ENCODE measurements at places on chromosomes 11 and 22.
A peak's percentile ranks its signal among the peaks of the same experiment; 100 is the strongest.

DNA sequence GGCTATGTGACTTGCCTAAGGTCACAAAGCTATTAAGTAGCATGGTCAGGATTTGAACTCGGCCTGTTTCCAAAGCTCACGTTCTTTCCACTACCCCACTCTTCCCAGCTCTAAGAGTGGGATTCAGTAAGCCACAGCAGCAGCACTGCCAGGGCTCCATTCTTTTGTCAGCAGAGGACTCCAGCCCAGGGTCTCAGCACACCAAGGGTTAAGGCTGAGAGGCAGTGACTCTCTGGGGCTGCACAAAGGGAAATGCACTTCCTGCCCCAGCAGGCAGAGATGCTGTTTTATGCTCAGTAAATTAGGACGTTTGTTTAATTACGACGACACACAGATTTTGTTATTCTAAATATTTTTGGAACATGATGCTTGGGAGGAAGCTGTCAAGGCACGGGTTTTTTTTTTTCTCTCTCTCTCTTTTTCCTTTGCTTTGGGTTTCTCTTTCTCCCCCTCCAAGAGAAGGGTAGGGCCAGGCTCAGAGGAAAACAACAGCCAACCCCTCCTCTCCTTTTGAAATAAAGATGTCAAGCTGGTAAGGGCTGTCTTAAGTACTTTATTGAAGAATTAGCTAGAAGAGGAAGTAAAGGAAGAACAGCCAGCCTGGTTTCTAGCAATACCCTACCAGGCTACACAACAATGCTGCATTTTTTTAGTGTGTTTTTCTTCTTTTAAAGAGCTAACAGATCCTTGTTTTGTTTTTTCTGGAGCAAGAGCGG, 2.8 kb downstream of the MYH9 start:
- no peak for DNase-seq

DNA sequence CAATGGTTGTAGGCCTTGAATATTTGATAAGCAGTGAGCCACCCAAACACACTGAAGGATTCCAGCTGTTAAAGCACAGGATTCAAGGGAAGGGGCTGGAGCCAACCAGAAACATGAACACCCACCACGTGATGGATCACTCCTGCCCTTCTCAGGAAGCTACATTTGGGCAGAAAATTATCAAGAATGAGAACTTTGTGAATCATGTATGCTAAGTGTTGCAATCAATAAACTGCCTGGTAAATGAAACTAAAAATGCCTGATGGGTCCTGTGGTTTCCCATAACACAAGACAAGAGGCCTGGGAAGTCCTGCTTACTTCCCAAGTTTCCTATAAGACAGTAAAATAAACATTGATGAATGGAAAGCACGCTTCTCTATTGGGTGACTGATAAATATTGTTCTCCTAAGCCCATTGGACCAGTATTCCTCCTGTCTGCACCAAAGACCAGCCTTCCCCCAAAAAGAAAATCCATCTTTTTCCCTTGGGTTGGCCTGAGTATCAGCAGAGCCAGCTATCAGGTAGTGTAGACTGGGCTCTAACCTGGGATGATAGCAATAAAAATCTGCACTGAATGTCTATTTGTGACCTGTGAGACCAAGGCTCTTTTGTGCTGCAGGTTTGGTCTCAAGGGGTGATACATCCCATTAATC, 98.4 kb downstream of the CCDC83 start:
- no peak for DNase-seq

- no peak for DNase-seq
Measured at GRCh38 chr11:34029176-34029575, 22.4 kb upstream of the CAPRIN1 start.

DNA sequence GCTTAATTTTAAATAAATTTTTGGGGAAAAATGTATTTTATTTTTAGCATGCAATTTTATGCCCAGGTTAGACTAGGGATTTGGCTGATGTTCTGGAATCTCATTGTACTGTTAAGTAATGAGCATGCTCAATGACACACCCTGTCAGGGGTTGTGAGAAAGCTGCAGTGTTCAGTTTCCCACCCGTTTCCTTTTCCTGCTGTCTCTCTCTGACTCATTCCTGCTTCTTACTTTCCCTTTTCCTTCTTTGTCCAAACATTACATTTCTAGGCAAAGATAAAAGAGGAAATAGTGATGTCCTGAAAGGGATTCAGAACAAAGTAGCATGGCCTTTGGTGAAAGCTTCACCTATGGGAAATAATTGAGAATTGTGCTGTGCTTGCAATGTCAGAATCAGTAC, 22.7 kb downstream of the OOSP3 start:
- DNase-seq: no peak

- DNase-seq: no peak
Measured at GRCh38 chr11:86787656-86788055, 12.7 kb upstream of the PRSS23 start.

- DNase-seq: peak; percentile 3
Measured at GRCh38 chr11:74322667-74323066, 11.2 kb upstream of the P4HA3 start.

DNA sequence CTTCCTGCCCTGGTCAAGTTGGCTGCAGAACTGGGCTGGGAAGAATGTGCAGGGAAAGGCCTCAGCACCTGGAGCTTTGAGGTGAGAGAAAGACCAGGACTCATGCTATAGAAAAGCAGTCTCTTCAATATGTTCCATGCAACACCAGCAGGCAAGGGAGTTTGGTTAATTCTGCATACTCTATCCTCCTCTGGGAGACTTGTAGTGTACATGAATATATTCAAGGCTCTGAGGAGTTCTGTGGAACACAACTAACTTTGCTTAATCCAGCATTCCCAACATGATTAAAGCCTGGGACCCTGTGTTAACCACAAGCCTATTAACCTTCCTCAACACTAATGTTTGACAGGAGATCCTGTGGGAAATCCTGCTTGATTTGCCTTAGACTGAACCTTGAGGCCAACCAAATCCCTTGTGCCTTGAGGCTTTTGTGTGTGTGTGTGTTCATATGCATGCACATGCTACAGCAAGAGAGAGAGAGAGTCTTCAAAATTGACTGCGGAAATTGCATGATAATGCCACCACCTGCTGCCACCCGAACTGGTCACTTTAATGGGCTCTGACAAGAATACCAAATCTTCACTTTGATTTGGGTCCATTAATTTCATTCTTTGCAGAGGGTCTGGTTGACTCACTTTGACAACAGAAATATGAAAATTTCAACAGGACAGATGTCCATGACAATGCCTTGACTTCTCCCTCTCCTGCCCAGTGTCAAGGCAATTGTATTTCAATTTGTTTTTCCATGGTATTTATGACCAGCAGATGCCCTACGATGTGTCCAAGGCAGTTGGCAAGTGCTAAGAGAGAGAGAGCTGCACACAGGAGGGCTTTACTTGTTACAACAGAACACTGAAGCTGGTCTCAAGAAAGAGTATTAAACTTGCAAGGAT, 238.2 kb upstream of the ZBED5 start:
- no peak for DNase-seq

DNA sequence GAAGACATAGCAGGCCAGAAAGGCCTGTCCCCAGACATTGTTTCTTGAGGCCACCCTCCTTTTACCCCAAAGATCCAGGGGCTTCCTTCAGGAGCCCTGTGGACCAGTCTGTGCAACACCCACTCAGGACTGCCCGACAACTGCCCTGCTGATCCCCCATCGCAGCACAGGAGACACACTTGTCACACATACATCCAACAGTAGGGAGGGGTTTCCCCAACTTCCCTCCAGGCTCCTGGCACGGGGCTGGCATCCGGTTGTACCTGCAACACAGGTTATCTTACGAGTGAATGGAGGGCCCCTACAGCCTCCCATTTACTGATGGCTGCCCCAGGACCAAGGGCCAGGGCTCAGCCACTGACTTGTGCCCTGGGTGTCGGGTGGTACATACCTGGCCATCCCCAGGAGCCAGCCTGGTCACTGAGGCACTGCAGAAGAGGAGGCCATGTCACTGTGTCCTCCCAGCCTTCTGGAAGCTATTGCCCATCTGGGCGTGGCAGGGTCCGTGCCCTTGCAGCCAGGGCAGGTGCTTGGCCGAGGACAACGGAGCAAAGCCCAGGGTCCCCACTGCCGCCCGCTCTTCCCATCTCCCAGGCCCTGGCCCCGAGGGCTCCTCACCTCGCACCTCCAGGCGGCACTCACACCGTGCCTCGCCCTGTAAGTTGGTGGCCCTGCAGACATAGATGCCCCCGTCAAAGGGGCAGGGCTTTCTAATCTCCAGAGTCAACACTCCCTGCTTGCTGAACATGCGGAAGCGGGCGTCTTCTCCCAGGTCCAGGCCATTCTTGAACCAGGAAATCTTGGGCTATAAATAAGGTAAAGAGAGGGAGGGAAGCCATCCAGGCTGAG, 20.8 kb downstream of the MYBPC3 start:
- DNase-seq: no peak
